ENCODE measurements at places on chromosomes 5 and 9.

GRCh38 chr5:34563931-34564709, 92.0 kb upstream of the RAI14 start:
- no peak for DNase-seq

DNA sequence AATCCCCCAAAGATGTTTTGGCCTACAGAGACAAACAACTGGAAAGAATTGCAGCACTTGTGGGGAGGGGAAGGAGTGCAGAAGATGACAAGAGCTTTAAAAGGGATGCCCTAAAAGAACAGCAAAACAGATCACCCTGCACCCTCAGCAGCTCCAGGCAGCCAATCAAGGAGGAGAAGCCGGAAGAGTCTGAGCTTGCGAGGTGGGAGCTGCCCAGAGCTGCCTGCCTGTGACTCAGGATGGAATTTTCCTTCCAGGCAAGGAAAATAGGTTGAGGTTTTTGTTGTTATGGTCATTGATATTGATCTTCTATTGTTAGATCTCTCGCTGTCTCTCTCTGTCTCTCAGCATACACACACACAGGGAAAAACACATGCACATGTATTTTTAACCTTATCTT, 70.3 kb upstream of the MAP1B start:
- DNase-seq: peak; percentile 53

DNA sequence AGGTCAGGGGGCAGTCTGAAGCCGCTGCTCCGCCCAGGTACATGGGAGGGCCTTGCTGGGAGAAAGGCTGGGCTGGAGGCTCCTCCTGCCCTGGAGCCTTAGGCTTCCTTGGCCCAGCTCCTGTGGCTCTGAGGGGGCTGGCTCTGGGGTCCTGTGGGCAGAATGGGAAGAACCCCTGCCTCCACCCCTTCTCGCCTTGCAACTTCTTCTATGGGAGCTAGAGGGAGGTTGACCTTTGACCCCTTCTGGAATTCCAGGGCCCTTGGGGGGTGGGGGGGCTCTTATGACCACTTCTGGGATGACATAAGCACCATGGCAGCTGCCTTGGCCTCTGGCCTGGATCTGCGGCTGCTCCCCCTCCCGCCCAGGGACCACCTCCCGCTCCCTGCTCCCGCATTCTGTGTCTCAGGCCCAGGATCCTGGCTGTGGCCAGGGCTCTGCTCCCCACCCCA, 32.2 kb downstream of the IER5L start:
- peak; percentile 91 for DNase-seq

DNA sequence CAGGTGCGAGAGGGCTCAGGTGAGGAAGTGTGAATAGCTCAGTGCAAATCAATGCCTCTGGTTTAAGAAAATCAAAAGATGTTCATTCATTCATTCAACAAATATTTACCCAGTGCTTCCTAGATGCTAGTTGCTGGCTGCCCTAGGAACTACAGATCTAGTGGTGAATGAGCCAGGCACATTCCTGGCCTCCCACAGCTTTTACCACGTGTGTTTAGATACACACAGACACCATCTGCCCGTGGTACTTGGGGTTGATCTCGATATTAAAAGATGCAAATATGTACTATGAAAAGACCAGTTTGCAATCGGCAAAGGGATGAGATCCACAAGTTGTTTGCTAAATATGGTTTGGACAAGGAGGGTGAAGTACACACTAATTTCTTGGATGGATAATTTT, 78.2 kb downstream of the GTF3C4 start:
- DNase-seq: no peak
